ENCODE measurements at places on chromosomes 12 and 14.

DNA sequence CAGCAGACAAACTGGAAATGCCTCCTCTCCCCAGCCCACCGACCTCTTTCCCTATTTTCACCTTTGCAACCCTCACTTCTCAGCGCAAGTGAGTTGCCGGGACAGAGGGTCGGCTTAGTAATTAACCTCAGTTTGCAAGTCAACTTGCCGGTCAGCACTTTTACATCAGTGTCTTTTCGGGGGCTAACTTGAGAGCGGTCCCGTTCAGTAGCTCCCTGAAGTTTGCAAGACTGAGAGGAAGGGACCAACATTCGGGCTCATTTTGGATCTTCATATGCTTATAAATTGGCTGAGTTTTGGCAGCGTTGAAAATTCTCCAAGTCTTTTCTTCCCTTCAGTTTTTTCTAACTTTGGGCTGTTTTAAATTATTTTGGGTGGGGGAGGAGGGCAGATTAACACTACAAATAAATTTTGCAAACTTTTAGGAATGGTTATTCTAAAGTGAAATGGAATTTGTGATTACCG is 846 bp downstream of the BRMS1L start:
- DNase-seq: no peak

GRCh38 chr12:93173178-93173957 is 204.4 kb upstream of the NUDT4 start:
- DNase-seq: peak; percentile 70

- no peak for DNase-seq
Measured at GRCh38 chr14:23613242-23614070, 22.7 kb upstream of the DHRS2 start.

DNA sequence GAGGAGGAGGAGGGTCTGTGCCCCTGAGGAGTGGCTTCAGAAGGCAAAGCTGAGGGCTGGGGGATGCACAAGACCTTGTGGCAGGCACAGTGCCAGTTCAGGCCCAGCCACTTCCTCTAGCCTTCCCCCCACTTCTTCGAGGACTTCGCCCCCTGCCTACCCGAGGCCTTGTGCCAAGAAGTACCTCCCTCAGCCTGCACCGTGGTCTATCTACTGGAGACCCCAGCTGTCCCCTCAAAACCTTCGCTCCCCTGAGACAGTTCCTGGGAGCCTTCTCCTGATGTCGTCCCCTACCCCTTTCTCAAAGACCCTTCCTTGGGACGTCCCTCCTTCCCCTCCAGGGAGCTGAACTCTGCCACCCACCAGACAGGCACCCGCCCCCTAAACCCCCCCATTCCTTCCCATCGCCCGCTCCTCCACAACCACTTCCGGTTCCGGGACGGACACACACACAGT is 604 bp downstream of the ZNF384 start:
- DNase-seq: no peak

DNA sequence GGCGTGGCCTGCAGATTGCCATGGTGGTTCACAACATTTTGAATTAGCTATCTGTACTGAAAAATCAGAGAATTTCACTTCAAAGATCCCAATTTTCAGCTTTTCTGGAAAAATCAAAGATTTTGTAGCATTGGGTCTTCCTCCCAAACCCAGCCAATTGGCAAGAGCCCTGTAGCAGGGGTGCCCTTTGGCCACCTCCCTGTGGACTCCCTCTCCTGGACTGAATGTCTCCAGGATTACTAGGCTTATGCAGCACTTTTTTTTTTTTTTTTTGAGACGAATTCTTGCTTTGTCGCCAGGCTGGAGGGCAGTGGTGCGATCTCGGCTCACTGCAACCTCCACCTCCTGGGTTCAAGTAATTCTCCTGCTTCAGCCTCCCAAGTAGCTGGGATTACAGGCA is 9.7 kb downstream of the PSMD9 start:
- no peak for DNase-seq

- no peak for DNase-seq
Measured at GRCh38 chr12:45648070-45648469, 81.4 kb upstream of the ARID2 start.

- no peak for DNase-seq
Measured at GRCh38 chr14:63011623-63012022, 33.6 kb downstream of the KCNH5 start.

DNA sequence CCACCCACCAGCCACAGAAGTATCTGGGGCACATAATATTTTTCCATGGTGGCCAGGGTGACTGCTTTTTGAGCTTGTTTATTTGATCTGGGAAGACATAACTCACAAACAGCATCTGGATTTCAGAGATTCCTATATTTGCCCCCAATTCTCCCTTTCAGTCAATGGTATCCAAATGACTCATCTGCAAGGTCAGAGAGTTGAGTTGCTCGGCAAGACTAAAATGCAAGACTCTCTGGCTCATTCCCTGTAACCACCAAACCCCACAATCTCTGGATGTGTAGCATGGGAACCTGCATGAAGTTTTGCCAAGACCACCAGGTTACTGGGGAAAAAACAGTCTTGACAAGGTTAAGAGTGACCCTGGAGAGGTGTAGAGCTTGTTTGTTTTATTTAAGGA is 174.9 kb upstream of the FAR2 start:
- no peak for DNase-seq

DNA sequence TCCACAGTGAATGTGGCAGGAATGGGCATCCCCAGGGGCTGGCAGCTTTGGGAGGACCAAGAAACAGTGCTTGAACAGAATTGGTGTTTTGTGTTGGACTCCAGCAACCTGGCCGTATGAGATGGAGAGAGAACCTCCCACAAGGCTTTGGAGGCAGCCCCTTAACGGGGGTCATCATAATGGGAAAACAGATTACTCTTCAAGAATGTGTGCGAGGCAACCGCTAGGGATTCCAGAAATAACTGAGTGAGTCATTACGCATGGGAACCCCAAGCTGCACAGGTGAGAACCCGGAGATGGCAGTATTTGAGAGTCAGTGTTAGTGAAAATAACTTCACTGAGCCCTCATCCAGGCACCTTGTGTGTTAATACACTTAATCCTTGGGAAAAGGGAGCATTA is 567.8 kb upstream of the TBX3 start:
- no peak for DNase-seq

DNA sequence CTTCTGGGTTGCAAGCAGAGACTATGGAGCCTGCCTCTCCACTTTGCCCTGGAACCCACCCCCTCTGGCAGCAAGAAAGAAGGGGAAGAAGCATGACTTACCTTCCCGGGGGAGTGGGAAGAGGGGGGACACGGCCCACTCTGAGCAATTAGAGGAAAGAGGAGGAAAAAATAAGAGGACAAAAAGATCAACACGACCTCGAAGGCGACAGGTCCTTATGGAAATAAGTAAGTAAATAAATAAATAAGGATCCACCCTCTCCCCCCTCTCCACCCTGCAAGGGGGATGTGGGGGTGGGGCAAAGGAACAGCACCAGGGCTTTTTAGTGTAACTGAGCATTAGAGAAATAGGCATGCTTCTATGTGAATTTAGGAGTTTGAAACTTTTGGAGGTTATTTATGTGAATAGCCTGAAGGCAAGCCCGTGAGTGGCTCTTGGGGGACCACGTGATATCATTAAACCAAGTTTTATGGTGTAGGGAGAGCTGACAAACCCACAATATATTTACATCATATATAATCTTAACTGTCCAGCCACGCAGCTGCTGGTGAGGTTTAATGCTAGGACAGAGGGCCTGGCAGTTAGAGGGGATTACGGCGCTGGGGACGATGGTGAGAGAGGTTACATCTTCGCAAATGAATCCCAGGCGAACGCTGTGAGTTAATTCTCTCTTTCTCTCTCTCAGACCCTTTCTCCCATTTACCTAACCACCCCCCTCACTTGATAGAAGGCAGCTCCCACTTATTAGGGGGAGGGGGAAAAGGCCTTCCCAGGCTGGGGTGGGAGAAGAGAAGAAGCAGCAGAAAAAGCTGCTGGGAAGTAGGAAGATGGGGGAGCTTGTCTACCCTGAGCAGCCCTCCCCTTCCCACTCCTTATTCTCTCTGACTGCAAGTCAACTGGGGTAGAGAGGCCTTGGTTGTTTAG is 4.8 kb downstream of the HOXC5 start:
- no peak for DNase-seq

GRCh38 chr12:132622437-132623071 is 4.0 kb downstream of the P2RX2 start:
- no peak for DNase-seq

DNA sequence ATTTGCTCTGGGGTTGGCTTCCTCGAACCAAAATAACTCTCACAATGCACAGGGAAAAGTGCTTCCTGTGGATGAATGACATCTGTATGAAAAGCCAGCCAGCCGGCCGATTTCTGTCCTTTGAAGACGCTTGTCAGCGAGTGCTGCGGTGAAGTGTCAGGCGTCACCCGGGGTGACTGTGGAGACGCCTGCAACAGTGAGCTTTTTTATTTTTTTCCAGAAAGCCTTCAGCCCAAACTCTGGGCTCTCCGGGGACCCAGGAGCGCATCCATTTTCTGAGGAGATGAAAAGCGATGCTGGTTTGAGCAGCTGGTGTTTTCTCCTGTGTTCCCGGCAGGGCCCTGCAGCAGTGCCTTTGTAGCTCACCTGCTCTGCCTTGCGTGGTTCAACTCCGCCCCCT is 147.9 kb upstream of the MYL2 start:
- peak; percentile 48 for DNase-seq

GRCh38 chr12:6697584-6698351 is 2.8 kb downstream of the PIANP start:
- peak; percentile 40 for DNase-seq

DNA sequence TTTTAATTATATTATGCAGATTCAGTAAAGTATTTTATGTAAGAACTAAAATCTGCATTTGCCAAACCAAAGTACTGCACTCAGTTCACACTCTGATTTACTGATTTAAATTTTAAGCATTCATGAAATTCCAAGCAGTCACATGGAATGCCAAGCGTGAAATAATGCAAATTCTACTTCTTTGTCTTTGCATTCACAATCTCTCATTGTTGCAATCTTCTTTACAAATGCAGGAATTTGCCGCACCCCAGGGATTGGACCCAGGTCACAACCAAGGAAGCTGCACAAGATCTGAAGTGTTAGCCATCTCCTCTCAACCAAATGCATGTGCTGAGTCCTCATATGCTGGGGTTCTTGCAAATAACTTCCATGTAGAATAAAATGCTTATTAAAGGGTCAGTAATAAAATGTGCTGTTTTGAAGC is 71.9 kb downstream of the TUNAR start:
- no peak for DNase-seq

DNA sequence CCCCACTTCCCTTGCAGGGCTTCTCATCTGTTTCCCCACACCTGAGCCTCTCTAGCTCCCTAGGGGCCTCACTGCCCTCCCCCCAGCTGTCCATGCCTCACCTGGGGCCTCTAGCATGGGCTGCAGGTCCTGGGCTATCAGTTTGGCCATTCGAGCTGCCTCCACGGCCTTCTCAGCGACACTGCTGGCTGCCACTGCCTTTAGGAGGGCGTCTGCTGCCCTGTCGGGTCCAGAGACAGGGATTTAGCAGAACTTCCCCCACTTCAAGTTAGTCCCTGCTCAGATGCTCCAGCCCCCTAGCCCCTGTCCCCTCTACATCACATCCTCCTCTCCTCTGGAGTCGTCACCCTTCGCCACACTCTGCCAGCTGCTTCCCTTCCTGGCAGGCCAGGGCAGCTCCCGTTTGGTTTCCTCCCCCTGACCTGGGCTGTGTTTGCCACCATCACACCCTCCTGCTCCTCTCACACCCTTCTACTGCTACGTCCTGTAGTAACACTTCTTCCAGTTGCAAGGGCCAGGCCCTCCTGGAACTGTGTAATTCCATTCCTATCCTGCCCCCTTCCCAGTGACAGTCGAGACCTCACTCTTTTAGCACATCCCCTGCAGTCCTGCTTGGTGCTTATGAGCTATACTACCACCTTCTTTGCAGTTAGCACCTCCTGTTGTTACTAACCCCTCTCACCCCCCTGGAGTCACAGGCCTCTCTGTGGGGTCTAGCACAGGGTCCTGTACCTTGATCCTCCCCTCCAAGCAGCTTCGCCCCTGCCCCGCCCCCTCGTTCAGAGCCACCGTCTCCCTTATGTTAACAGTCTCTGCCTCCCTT is 4.3 kb upstream of the AP1G2 start:
- DNase-seq: no peak

GRCh38 chr12:95805864-95806671 is 15.5 kb upstream of the NTN4 start:
- peak; percentile 70 for DNase-seq

DNA sequence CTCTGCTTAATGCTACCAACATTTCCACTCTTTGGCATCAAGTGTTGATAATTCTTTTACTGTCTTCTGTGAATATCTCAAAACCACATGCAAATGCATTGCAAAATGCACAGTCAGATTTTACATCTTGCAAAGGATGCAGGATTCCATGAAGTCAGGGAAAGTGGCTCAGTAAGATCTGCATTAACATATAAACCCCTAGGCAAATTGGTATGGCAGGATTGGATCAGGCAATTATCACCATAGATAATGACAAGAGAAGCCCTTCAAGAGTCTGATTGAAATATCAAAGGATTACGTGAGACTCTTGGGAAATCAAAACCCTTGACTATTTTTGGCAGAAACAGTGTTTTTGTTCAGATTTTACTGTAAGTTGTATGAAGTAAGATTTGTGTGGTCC is 71.0 kb downstream of the TMTC2 start:
- no peak for DNase-seq

- DNase-seq: no peak
Measured at GRCh38 chr12:43221216-43221615, 330.8 kb downstream of the ADAMTS20 start.

GRCh38 chr12:6771091-6771495 is 1.2 kb upstream of the LAG3 start:
- no peak for DNase-seq

- no peak for DNase-seq
Measured at GRCh38 chr12:6632026-6632983, 3.5 kb downstream of the LPAR5 start.

DNA sequence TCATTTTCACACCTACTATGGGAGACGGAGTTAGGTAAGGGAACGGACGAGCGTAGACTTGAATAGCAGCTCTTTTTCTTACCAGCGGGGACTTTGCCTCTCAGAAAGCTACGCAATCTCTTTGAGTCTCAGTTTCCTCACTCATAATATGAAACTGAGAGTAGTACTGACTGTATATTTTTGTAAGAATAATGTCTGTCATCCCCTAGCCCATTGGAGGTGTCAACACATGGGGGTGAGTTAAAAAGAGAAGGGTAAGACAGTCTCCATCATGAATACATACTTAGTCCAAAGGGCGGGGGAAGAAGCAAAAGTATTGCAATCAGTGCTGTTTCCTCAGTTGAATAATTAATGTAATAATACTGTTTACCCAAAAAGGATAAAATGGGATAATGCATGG is 592.2 kb downstream of the NRXN3 start:
- no peak for DNase-seq

GRCh38 chr14:33720284-33720787 is 230.5 kb downstream of the EGLN3 start:
- DNase-seq: no peak

- DNase-seq: no peak
Measured at GRCh38 chr14:87864356-87865270, 128.4 kb downstream of the GALC start.

All from cardiac muscle cell (in vitro differentiated cells and primary cell).